GM18507 (cell line): ENCODE measurements at places on chromosomes 3 and 15.

GRCh38 chr3:54874816-54875556 is 52.9 kb downstream of the LRTM1 start:
- no peak for DNase-seq

DNA sequence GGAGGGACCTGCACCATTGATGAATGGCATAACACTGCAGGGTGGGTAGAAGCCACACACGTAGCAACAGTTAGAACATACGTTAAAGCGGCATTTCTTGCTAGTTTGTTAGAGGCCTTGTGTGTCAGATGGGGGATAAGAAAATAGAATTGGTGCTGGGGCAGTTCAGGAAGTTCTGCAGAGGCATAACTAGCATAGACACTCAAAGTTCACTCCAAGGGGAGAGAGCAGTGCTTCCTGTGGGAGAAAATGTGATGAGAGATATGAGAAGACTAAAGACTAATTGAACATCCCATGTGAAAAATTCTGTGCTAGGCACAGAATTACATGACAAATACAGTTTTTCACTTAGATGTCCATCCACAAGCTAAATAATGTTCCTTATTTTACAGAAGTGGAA is 327.1 kb downstream of the ZNF621 start:
- no peak for DNase-seq

- no peak for DNase-seq
Observed at GRCh38 chr3:128452120-128452519, 14.6 kb downstream of the DNAJB8 start.

DNA sequence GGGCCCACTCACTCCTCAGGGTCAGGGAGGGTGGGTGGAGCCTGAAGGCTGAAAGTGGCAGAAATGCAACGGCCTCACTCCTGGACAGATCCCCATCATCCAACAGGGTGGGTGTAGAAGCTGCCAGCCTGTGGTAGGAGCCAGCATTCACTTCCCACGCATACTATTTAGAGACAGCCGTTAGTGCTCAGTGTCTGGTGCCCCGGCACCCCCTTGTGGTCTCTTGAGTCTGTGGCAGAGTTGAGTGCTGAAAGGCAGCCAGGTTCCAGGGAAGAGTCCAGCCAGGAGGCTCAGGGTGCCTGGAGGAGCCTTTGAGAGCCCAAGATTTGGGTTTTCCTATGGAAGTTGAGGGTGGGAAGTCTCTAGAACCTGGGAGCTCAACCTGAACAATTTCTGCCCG is 2.1 kb upstream of the GNAT1 start:
- no peak for DNase-seq

GRCh38 chr3:113211330-113212149 is at the start of gene BOC:
BOC (plus strand) TSS chr3:113211557; CDS start chr3:113249803, 38,246 bp downstream.
- no peak for DNase-seq

- no peak for DNase-seq
Observed at GRCh38 chr15:65893060-65893459, 23.8 kb downstream of the RAB11A start.

- DNase-seq, result no peak
Observed at GRCh38 chr3:36309092-36309491, 71.2 kb upstream of the STAC start.

- no peak for DNase-seq
Observed at GRCh38 chr15:43769584-43770228, 7.1 kb downstream of the ELL3 start.

- no peak for DNase-seq
Observed at GRCh38 chr3:192212979-192213378, 514.4 kb downstream of the FGF12 start.

- no peak for DNase-seq
Observed at GRCh38 chr15:57323806-57324589, 52.3 kb upstream of the CGNL1 start.

GRCh38 chr15:89578146-89578545 is 2.9 kb downstream of the TICRR start:
- DNase-seq, result no peak

DNA sequence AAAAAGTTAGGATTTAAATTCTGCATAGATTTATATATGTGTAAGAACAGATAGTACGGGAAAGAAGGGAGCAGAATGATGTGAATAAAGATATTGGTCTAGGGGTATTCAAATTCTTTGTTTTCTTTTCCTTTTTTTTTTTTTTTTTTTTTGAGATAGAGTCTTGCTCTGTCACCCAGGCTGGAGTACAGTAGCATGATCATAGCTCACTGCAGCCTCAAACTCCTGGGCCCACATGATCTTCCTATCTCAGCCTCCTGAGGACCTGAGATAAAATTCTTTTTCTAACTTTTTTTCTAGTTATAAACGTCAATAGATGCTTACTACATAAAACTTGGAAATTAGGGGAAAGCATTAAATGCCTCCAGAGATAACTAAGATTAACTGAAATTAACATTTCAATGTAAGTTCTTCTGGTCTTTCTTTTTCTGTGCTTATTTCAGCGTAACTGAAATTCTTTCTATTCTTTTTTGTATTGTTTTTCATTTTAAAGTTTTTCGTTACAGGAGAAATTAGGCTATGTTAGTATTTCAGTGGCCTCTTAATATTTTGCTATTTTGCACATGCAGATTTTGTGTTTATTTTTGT is 29.2 kb downstream of the UBE2Q2 start:
- DNase-seq, result no peak
